ENCODE measurements at places on chromosomes 13 and 19.

DNA sequence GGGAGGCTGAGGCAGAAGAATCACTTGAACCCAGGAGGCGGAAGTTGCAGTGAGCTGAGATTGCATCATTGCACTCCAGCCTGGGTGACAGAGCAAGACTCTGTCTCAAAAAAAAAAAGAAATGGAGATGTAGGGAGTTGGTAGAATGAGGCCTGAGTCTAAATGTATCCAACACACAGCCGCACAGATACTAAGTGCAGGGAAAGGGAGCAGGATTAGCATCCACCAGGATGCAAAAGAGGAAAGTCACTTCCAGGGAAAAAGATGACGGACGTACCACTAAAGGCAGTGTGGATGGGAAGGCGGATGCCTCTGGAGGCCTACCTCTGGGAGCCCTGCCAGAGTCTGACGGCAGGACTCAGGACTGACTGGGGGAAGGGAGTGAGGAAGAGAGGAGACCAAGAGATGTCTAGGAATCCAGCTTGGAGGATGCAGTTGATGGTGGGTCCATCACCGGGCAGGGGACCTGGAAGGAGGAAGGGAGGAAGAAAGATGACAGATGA lies 6.8 kb downstream of the FAM98C start:
- no peak for DNase-seq

- peak; percentile 82 for DNase-seq
These were observed 34.4 kb downstream of the GSX1 start for GRCh38 chr13:27826379-27827353.

DNA sequence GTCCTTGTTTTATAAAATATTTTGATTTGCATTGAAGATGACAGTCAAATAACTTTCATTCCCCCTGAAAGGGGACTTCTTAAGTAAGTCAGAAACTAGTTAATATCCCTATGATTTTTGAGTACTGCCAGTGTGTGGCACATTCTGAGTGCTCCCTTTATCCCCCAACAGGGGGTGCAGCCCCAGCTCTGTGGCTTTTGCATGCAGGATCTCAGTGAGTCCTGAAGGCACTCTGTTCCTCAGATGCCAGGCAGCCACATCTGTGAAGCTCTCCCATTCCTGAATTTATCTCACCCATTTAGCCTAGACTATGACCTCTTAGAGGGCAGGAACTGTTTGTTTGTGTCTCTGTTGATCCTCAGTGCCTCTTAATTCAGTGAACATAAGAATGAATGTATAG lies 123.1 kb downstream of the CDK8 start:
- peak; percentile 34 for DNase-seq

GRCh38 chr13:46575818-46576221 lies 22.9 kb downstream of the LRCH1 start:
- DNase-seq, result no peak

GRCh38 chr13:63882052-63882451 lies 2466.4 kb upstream of the PCDH20 start:
- DNase-seq, result no peak

DNA sequence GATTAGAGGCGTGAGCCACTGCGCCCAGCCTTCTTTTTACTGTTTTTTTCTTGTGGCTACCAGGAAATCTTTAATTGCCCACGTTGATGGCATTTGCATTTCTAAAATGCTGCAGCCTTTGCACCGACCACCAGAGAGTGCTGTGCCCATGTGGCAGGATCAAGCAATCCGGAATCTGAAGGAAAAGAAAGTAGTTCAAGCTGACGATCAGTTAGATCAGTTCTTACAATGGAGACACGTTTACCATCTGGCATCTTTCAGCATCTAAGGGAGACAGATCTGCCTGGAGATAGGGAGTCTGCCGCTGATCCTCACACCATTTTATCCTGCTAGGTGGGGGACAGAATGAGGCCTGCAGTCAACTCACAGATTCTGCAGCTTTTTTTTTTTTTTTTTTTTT lies 19.9 kb downstream of the TINCR start:
- peak; percentile 45 for DNase-seq

DNA sequence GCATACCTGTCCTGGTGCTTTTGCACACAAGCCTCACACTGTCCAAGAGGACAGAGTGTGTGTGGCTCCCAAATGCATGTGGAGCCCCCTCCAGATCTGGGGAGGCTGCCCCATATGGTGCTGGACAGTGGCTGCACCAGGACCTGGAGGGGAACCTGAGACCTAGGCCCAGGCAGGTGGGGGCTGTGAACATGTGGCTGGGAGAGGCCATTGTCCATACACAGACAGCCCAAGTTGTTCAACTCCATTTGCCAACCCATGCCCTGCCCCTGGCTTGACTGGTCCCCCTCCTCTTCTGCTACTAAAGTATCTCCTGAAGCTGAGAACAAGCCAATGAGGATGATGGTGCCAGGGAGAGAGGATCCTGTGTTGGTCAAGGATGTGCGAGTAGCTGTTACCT lies 94.0 kb downstream of the ING1 start:
- DNase-seq, result no peak

DNA sequence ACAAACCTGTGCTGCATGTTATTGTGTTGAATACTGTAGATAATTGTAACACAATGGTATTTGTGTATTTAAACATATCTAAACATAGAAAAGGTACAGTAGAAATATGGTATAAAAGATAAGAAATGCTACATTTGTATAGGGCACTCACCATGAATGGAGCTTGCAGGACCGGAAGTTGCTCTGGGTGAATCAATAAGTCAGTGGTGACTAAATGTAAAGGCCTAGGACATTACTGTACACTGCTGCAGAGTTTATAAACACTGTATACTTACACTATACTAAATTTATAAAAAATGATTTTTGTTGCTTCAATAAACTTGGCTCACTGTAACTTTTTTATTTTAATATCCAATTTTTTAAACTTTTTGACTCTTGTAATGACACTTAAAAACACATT lies 34.4 kb downstream of the LMO7 start:
- DNase-seq, result no peak

- DNase-seq, result peak; percentile 7
These were observed 688 bp downstream of the ZNF225 start for GRCh38 chr19:44113784-44114390.

- DNase-seq, result peak; percentile 70
These were observed at the start of gene TUBB4A for GRCh38 chr19:6501740-6502648. Gene TUBB4A (minus strand): TSS chr19:6502309. CDS start chr19:6502212, 97 bp downstream.

GRCh38 chr13:88074794-88075510 lies 403.8 kb downstream of the SLITRK5 start:
- no peak for DNase-seq

DNA sequence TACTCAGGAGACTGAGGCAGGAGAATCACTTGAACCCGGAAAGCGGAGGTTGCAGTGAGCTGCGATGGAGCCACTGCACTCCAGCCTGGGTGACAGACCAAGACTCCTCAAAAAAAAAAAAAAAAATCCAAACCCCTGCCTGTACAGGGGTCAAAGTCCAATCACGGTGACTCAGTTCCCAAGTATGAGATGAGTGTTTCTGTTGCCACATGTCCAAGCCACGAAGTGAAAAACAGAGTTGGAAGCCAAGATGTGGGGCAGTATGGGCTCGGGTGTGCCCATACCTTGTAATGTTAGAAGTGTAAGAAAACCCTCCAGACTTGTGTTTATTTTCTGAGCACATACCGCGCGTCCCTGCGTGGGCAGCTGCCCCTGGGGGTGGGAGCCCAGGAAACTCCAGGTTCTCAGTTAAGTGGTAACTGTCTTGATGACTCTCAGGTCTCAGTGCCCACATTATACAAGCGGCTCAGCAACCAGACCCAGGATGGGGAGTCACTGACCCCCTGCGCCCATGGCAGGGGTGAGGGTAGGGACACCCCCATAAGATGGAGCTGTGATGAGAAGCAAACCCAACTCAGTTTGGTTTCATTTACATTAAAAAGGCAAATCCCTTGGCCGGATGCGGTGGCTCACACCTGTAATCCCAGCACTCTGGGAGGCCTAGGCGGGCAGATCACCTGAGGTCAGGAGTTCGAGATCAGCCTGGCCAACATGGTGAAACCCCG lies 1.2 kb upstream of the GPX4 start:
- peak; percentile 85 for DNase-seq

- DNase-seq, result no peak
These were observed 7.0 kb upstream of the TMC4 start for GRCh38 chr19:54179921-54180461.

- DNase-seq, result no peak
These were observed 11.0 kb upstream of the ZNF492 start for GRCh38 chr19:22622901-22623840.

DNA sequence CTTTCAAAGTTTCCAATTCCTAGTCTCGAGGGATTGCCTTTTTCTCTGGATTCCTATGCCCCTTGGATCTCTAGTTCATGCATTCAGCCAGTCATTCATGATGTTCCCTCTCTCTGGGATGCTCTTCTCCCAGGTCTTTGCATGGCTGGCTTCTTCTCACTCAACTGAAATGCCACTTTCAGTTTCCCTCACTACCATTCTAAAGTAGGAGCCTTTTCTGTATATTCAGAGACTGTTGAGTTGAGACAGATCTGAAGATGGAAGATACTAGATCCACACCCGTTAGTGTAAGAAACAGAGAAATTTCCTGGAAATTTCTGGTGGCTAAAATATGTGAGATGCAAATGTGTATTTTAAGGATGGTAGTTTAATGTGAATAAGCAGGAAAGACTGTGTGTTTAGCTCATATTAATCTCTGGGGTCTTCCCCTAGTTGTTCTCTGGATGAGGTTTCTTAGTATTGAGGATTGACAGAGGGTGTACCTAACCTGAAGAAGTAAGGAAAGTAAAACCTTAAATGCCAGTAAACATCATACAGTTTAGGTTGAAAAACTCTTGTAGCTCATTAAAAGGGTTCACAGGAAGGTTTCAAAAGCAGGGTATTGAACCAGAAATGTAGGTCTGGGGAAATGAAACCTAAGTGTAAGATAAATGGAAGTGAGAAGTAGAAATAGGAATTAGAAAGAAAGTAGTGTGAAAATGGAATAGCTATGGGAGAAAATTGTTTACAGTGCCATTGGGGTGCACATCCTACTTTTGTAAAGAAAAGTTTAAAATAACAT lies 331.3 kb downstream of the NDFIP2 start:
- no peak for DNase-seq

- DNase-seq, result no peak
These were observed 14.4 kb upstream of the NPAS1 start for GRCh38 chr19:47005164-47005641.

DNA sequence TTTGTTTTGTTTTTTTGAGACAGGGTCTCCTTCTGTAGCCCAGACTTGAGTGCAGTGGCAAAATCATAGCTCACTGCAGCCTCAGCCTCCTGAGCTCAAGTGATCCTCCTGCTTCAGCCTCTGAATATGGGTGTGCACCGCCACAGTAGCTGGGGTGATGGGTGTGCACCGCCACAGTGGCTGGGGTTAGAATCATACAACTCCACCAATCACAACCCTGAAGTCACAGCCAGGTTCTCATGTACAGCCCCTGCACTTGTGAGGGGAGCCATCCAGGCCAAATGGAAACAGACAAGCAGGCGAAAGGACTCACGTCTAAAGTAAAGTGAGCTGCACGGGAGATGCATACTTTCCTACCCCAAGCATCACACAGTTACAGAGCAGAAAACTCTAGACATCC lies 63.1 kb upstream of the RANBP3 start:
- no peak for DNase-seq

DNA sequence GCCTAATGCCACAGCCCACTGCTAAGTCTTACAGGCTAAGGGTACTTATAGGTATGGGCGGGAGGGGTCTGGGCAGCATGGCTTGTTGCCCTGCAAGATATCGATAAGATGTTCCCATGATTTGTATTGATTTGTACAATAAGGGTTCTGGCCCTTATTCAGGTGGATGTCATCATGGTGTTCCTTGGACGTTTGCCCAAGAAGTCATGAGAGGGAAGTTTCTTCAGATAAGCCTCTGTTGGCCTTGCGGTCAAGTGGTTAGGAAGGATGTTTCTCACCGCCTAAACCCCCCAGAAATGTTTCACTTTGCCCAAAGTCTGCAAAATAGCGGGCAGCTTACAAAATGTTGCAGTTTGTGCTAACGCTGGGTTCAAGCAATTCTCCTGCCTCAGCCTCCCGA lies 7.3 kb downstream of the PARP4 start:
- no peak for DNase-seq

DNA sequence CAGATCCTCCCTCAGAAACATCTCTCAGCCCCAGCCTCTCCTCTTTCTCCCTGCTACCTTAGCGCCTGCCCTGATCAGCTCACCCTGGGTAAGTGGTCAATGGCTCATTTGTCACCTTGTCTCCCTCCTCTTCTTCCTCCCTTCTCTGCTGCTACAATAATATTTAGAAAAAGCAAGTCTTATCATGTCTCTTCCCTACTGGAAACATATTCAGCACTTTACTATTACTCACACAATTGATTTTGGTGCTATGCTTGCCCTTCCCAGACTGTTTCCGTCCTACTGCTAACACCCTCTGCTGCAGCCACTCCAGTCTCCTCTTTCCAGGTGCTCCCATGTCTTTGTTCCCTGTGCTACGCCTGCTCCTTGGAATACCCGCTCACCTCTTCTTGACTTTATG lies 35.8 kb downstream of the ESD start:
- no peak for DNase-seq

DNA sequence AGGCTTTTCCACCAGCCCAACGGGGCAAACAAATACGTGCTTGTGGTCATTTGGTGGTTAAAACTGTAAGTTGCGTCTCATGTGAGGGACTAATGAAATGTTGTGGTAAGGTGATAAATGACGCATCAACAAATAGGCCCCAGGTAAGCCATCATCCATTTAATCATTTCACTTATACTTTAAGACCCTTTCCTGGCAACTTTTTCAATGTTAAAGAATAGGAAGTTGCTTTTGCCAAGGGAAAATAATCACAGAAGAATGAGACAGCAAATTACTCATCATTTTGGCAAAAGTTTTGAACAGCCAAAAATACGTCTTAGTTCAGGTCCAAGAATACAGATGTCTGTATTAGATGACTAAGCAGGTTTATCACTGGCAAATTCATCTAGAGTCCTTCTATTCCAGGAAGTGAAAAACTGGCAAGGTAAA lies 660.4 kb downstream of the SLITRK1 start:
- no peak for DNase-seq

GRCh38 chr13:111883571-111884343 lies 183.2 kb upstream of the SOX1 start:
- DNase-seq, result no peak

DNA sequence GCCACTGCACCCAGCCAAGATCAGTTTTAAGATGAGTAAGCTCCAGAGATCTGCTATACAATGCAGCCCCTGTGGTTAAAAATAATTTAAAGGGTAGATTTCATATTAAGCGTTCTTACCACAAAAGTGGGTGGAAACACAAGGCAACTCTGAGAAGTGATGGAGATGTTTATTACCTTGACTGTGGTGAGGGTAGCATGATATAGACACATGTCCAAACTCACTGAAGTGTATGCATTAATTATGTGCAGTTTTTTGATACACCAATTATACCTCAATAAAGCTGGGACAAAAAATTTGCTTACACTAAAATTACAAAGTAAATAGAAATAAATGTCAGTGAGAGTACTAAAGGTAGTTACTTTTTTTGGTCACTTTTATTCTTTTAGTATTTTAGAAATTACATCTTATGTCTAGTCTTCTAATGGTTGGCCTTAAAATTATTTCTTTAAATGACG lies 696.5 kb downstream of the UQCRFS1 start:
- no peak for DNase-seq

GRCh38 chr13:110012102-110012739 lies 225.8 kb upstream of the IRS2 start:
- DNase-seq, result no peak

- peak; percentile 66 for DNase-seq
These were observed 425.7 kb downstream of the KLF12 start for GRCh38 chr13:73708393-73708985.

- DNase-seq, result no peak
These were observed 13.2 kb upstream of the KPTN start for GRCh38 chr19:47497050-47497766.

- no peak for DNase-seq
These were observed 8.4 kb downstream of the ZNF320 start for GRCh38 chr19:52889076-52889475.

- no peak for DNase-seq
These were observed 42.6 kb downstream of the C13orf42 start for GRCh38 chr13:51068501-51068900.

Data from activated CD4-positive, alpha-beta T cell treated with anti-CD3 and anti-CD28 coated beads for 36 hours (primary cell).